K562 (cell line): ENCODE measurements at places on chromosomes 12 and 14. TPM values are rescaled to one million over a fixed set of nuclear protein-coding genes. Genes with fewer than 3 reads are reported as not detected.

The SYNE2 gene
- 0.53 and 0.81 TPM in 2 replicates for total RNA-seq

The PPP4R4 gene
- total RNA-seq: not detected in 2 replicates

The TRPV4 gene
- not detected in 2 replicates for total RNA-seq

DNA sequence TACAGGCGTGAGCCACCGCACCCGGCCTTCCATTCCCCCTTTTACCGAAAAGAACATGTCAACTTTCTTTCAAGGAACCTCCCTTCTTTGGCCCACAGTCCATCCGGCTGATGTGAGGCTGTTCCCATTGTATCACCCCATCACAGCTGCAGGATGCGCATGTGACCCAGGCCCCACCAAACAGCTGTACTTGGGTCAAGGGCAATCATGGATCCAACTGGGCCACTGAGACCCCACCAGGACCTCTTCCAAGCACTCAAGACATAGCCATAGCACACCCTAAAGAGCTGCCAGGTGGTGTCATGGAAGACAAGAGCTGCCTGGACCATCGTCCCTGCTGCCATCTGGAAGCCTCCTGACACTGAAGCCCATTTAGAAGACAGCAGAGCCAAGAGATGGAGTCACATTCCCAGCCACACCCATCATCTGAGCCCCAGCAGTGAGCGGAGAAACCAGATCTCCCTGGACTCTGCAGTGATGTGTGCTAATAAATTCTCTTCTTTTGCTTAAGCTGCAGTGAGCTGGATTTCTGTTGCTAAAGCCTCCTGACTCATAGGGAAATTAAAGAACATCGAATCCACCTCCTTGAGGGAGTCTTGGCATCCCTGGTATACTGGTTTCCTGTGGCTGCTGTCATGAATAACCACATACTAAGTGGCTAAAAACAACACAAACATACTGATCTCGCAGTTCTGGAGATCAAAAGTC lies 105.6 kb downstream of the KSR2 start:
- H3K27ac ChIP-seq: no peak overlapping the region
- H3K4me1 ChIP-seq: no peaks in the 10 kb centered on the region
- peaks cover 24% of the 10 kb centered on the region for H3K27me3 ChIP-seq

GRCh38 chr14:32590157-32590556 lies 261.1 kb downstream of the AKAP6 start:
- no peak overlapping the region for H3K4me3 ChIP-seq
- H3K36me3 ChIP-seq: no peaks in the 10 kb centered on the region
- H3K27ac ChIP-seq: no peak overlapping the region
- no peaks in the 10 kb centered on the region for H3K27me3 ChIP-seq

DNA sequence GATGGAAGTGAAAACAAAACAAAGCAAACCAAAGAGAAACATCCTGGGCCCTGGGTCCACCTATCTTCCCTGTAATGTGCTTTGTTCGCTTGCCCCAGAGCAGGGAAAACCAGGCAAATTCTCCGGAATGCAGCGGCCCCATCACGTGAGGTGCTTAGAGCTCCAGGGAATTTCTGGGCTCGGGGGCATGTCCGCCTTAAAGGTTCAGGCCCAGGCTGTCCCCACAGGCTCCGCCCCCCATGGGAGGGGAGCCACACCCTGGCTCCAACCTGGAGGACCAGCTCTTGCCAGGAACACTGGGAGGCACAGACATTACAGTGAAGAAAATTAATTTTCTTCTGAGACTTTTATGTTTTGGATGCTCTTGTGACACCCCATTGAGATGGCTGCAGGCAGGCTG lies 69.9 kb downstream of the RBM19 start:
- no peak overlapping the region for H3K4me3 ChIP-seq
- no peaks in the 10 kb centered on the region for H3K27me3 ChIP-seq
- H3K27ac ChIP-seq: no peak overlapping the region
- H3K36me3 ChIP-seq: peaks cover 29% of the 10 kb centered on the region; the same call in 1 of the 3 replicates
- DNase-seq: no peak

GRCh38 chr14:34220921-34221320 lies 241.1 kb downstream of the SPTSSA start:
- H3K4me1 ChIP-seq: no peaks in the 10 kb centered on the region; the same call in 1 of the 2 replicates
- H3K36me3 ChIP-seq: no peaks in the 10 kb centered on the region
- no peak for DNase-seq
- no peak overlapping the region for H3K27ac ChIP-seq
- H3K4me3 ChIP-seq: no peak overlapping the region
